Erythroblast (primary cell): ENCODE measurements at places on chromosomes 11 and 22.

DNA sequence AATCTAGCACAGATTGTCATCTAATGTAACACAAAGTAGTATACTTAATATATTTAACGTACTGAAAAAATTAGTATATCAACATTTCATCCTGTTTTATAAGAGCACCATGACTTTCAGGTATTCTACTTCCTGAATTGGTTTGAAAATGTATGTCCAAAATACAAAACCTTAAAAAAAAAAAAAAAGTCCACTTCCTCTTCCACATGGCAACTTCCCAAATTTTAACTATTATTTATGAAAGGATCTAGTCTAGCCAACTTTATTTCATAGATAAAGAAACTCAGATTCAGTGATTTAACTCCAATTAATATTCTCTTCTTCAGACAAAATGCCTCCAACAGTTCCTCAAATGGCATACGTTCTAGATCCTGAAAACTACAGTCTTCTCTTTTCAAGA lies 44.0 kb downstream of the PIK3C2A start:
- no peak for DNase-seq

- no peak for DNase-seq
These were observed 54.9 kb downstream of the C11orf91 start for GRCh38 chr11:33645686-33646085.

GRCh38 chr11:64753380-64754123 lies 6.2 kb downstream of the PYGM start:
- no peak for DNase-seq

GRCh38 chr11:33920838-33921613 lies 29.1 kb upstream of the LMO2 start:
- DNase-seq = no peak

- DNase-seq = no peak
These were observed 92.8 kb downstream of the RASSF10 start for GRCh38 chr11:13101644-13102512.

DNA sequence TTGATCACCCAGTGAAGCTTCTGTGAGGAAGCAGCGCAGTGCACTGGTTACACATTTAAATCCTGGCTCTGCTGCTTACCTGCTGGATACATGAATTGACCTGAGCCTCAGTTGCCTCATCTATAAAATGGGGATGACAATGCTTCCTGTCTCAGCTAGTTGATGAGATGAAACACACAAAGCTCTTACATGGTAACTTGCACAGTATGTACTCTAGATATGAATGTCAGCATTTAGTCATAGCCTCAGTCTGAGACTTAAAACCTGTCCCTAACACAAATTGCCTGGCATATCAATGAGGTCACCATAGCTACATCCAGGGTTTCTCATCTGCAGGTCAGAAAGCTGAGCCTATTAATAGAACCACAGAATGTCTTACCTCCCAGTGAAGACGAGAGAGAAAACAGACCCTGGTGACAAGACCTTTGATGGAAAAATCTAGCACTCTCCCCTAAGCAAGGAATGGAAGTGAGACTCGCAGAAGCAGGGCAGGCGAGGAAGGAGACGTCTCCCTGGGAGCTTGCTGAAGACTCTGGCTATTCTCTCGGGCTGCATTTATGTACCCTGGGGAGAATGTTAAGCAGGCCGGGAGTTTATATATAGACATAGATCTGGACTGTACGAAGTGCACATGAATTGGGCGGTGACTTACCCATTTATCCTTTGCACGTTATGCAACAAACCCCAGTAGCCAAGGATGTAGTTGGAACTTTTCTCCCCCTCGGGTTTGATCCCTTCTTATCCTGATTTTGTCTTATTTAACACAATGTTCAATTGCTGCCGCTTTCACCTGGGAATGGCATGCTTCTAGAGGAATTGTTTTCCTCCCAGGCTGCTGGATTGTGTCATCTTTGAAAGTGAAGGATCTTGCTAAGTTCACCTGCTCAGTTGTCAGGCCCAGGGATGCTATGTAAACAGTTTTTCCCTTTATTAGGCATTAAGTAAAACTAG lies 18.0 kb downstream of the SDHAF2 start:
- no peak for DNase-seq

GRCh38 chr22:41286639-41287091 lies 678 bp upstream of the RANGAP1 start:
- peak; percentile 86 for DNase-seq

DNA sequence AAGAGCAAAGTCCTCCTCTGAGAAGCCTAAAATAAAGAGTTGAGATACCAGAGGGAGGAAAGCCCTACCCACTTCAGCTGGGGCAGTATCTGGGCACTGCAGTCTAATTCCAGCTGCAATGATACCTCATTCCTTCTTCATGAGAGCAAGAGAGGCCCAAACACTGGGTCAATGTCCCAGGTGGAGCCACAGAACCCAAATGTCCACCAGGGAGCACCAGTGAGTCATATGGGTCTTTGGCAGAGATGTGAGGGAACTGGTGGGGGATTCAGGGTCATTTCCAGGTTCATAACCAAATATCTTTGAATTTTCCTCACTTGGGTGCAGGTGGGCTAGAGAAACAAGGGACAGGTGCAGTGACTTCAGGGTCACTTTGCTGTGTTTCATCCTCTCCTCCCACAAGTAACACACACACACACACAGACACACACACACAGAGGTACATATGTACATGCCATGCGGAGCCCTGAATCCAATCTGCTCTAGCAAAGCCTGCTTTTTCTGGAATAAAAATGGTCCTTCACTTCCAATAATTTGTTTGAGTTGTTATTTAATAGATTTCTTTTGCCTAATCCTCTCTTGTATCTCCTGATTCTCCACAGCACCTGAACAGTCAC lies 585.4 kb downstream of the SOX6 start:
- DNase-seq = peak; percentile 52
